Stimulated activated CD4-positive, alpha-beta T cell treated with anti-CD3 and anti-CD28 coated beads, Interleukin-15, amount 100 ng/mL, for 48 hours (primary cell): ENCODE measurements at places on chromosomes 16 and 17.

- no peak for DNase-seq
These were observed 15.3 kb upstream of the NPTX1 start for GRCh38 chr17:80491478-80492342.

- DNase-seq: no peak
These were observed 2.8 kb upstream of the TNFRSF13B start for GRCh38 chr17:16974569-16975276.

- no peak for DNase-seq
These were observed 273.8 kb downstream of the C16orf95 start for GRCh38 chr16:87043231-87044031.

GRCh38 chr17:19717411-19717908 is 1.1 kb upstream of the SLC47A2 start:
- no peak for DNase-seq
